ENCODE measurements at places on chromosomes 2 and 18.

- no peak for DNase-seq
These were observed 16.7 kb downstream of the SS18 start for GRCh38 chr18:26073758-26074157.

DNA sequence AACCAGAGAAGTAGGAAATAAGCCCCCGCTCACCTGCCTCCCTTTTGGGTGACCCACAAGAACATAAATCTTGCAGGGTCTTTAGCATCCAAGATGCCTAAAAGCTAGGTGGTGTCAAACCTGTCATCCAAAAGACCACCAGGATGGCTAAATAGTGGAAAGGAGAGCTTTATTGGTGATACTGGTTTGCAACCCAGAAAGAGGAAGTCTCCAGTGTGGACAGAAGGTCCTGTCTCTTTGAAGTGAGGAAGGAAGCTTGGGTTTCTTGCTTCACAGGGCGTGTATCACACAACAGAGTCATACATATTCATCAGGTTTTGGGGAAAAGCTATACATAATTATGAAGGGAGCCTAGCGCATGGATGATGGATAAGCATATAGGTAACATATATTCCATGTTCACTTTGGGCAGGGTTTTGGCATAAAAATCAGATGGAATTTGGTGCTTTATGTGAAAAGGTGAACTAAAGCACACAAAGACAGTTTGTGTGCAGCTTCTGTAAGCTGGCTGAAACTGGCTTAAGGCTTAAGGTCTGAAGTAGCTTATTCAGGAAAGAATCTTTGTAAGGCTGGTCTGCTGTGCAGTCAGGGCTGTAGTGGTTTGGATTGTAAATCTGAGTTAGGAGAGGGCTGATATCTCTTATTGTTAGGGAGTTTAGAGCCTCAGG, 102.2 kb upstream of the MSH2 start:
- DNase-seq, result no peak

- no peak for DNase-seq
These were observed 62.0 kb downstream of the MBP start for GRCh38 chr18:77070627-77071026.

- DNase-seq, result no peak
These were observed 32.1 kb upstream of the INSIG2 start for GRCh38 chr2:118056165-118056534.

GRCh38 chr2:39737661-39738060, 41.4 kb downstream of the THUMPD2 start:
- peak; percentile 81 for DNase-seq
